ENCODE measurements at places on chromosomes 11 and 22.

DNA sequence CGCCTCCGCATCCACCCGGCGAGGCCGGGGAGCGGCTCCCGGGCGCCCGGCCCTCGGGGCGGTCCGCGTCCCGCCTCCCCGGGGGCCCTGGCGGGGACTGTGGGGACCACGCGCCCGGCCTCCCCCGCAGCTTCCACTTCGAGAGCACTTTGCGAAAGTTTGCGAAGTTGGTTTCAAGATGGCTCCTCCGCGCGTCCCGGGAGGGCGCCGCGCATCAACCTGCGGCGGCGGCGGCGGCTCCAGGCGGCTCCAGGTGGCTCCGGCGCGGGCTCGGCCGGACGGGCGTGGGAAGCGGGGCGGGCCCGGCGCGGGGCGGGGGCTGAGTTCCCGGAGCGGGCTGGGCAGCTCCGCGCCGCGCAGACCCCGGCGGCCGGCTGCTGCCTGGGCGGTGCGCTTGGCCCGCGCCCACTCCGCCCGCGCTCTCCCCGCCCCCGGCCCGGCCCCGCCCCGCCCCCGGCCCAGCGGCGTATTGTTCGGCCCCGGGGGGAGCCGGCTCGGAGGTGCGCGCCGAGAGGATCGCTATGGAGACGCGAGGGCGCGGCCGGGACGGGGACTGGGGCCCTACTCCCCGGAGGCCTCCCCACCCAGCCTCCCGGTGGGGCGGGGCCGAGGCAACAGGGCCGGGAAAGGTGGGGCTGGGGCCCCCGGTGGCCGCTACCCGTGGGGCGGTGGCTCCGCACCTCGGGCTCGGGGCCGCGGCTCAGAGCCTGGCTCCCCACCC lies at the start of gene CELSR1:
TSS of gene CELSR1 (minus strand) at position 396 of the 721 bp plus-strand sequence. CDS start 450 bp downstream, outside the sequence.
- peak; percentile 35 for DNase-seq

DNA sequence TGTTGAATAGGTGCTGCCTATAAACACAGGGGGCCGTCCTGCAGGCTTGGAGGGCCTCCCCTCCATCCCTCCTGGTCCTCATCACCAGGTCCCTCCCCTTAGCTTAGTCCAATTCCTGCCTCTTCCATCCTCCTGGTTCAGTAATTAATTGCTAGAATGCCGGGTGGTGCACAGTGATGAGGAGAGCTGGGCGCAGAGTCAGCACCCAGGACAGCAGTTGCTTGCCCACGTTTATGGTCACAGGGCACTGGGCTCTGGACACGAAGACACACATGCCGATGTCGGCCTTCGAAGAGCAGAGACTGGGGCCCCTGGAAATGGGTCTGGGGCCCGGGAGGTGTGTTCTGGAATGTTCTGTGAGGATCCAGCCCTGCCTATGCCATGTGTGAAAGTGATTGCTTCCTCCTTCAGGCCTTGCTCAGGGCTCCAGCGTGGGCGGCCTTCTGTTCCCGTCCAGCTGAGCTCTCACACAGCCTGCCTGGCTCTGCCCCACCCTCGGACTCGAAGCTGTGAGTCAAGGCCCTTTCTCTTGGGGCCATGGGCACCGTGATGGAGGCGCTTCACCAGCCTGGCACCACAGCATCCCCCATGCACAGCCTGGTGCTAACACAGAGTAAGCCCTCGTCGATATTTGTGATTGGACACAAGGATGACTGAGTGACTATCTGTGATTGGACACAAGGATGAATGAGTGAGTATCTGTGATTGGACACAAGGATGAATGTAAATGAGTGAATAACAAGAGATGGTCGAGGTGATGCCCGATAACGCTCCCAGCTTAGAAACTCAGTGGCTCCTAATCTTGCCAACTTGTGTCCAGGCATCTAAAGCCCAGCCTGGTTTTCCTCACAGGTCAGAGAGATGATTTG lies 884.7 kb downstream of the BRD1 start:
- no peak for DNase-seq

DNA sequence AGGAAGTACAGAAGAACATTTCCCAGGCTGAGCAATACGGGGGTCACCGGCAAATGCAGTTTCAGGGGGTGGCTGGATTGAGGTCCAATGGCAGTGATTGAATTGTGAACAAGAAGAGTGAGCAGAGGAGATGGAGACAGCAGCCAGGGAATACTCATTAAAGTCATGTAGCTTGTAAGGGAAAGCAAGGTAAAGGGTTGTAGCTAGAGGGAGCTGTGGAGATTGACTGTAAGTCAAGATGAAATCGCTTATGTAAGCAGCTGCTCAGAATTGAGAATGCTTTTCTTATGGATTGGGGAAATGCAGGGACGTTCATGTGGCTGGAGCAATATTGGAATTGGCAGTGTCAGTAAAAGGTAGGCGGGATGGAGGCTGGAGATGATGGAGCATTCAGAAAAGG lies 111.4 kb upstream of the TBCEL start:
- DNase-seq = no peak

DNA sequence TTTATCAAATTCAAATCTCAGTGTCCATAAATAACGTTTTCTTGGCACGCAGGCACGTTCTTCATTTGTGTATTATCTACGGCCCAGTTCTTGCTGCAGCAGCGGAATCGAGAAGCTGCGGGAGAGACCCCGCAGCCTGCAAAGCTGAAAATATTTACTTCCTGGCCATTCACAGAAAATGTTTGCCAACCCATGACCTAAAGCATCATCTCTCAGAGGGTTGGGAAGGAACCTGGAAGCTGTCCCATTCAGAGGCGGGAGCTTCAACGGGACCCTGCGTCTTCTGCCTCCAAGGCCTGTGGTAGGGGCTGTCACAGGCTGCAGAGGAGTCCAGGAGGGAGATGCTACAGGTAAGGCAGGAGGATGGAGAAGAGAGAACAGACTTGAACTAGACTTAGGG lies 319.2 kb downstream of the MN1 start:
- no peak for DNase-seq

- DNase-seq = no peak
These were observed 212.7 kb upstream of the NTM start for GRCh38 chr11:131157678-131158077.

GRCh38 chr11:114141863-114142580 lies 82.5 kb downstream of the ZBTB16 start:
- no peak for DNase-seq

All from COR-L47 (cell line).